Stimulated activated CD8-positive, alpha-beta memory T cell treated with anti-CD3 and anti-CD28 coated beads, Interleukin-4, amount 100 ng/mL, for 1 hour (primary cell): ENCODE measurements at places on chromosomes 3 and 15.

GRCh38 chr3:178536211-178537079, at the start of gene KCNMB2:
Gene KCNMB2, plus strand, starts transcription at chr3:178536436.
- DNase-seq: no peak

DNA sequence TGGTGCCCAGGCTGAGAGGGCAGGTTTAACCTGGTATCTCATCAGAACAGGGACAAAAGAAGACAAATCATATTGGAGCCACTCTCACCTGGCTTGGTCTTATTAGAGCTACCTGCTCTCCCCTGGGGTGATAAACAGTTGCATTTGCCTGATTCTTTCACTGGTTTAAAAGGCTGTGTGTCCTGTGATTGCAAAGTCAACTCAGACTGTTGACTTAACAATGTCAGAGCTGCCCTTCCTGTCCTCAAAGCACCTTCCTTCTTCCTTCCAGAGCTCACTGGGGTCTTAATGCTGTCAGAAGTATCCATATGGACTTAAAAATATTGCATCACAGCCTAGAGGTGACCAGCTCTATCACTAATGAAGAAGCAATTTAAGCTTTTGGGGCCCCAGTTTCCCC, 50.5 kb upstream of the MINAR1 start:
- DNase-seq: no peak

- DNase-seq: no peak
Measured at GRCh38 chr3:165439765-165440164, 243.6 kb upstream of the SLITRK3 start.

- no peak for DNase-seq
Measured at GRCh38 chr15:37102305-37103162, 2.2 kb upstream of the MEIS2 start.

DNA sequence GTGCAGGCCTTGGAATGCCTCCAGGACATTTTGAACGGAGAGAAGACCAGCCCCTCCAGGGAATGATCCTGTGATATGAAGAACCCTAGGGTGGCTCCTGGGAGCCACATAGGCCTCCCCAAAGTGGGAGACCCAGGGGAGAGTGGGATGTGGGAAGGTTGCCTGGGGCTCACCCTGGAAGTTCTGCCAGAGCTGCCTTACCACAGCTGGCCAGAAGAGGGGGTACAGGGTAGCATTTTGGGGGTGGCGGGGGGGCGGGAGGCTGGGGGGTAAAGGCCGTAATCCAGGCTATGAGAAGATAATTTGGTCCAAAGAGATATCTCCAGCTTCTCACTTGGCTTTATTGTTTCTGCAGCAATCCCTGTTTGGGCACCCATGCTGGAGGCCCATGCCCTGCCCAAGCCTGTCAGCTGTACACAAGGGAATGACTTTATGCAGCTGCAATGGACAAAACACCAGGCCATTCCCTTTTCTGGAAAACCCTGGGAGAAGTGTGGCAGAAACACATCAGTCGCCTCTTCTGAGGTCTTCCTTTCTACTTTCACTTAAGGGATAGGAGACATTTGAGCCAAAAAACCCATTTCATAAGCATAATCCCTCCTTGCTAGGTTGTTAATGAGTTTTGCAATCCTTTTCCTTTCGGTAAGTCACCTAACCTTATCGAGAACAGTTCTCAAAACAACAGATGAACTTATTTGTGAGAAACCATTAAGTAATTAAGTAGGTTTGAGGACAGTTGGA, 11.0 kb upstream of the MUSTN1 start:
- no peak for DNase-seq

GRCh38 chr15:59545573-59545972, 66.0 kb upstream of the GCNT3 start:
- no peak for DNase-seq

GRCh38 chr15:50278496-50278895, 13.0 kb upstream of the HDC start:
- no peak for DNase-seq

DNA sequence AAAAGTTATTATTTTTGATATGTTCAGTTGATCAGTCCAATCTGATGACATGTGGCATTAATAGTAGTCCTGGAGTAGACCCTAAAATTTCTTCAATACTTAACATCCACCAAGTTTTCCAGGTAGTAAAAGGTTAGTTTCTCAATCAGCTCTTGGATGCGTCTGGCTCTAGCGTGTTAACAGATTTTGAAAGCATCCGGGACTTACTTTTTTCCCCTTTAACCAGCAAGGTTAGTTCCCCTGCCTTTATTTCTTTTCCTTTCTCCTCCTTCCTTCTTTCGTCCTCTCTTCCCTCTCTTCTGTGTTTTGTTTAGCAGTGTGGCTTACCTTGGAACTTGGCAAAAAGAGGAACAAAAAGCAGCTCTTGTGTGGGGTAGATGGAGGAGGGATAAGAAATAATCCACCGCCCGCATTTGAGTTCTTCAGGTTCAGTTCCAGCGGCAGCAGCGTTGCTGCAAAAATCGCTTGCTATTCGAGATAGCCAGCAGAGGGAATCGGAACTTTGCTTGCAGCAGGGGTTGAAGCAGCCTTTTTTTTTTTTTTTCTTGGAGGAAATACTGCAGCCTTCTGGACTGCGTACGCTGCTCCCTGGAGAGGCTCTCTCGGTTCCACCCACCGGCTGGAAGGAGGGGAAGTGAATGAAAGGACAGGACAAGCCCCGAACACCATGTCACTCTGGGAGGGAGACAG, at the start of gene RBMS3:
Gene RBMS3 (plus strand): TSS at position 668 of the 690 bp plus-strand sequence.
- no peak for DNase-seq

DNA sequence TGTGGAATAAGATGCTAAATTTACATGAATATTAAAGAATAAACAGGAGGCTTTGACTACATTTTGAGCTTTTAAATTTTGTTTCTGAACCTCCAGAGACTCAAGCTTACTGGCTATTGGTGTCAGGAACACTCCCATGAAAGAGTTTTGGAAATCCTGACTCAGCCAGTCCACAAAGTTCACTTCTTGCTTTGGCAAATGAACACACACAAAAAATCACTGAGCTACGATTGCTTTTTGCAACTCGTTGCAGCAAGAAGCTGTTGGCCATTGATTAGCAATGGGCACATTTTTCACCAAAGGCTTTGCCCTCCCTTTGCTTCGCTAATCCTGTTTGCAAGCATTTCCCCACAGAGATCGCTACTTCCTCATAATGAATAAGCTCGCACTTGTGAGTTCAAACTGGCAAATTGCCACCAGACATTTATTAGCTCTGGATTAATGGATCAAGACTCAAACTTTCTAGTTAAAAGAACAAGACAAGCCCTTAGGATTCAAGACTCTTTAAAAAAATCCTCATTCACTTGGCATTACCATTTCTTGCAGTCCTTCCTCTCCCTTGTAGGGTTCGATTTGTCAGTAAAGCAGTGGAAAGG, 343.2 kb upstream of the ONECUT1 start:
- DNase-seq: no peak

DNA sequence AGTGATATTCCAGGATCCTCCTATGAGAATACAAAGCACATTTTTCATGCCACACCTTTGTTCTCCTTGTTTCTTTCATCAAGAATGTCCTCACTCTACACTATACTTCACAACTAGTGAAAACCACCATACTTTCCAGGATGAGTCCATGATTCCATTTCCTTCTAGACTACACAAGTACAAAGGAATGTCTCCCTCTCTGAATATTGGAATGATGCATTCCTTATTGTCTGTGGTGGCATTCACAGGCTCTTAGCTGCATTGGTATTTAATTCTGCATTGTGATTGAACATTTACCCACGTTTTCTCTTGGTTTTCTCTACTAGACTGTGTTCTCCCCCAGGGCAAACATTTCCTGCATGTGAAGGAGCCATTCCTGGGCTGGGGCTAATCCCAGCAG, 217.5 kb downstream of the RAP2B start:
- DNase-seq: no peak

DNA sequence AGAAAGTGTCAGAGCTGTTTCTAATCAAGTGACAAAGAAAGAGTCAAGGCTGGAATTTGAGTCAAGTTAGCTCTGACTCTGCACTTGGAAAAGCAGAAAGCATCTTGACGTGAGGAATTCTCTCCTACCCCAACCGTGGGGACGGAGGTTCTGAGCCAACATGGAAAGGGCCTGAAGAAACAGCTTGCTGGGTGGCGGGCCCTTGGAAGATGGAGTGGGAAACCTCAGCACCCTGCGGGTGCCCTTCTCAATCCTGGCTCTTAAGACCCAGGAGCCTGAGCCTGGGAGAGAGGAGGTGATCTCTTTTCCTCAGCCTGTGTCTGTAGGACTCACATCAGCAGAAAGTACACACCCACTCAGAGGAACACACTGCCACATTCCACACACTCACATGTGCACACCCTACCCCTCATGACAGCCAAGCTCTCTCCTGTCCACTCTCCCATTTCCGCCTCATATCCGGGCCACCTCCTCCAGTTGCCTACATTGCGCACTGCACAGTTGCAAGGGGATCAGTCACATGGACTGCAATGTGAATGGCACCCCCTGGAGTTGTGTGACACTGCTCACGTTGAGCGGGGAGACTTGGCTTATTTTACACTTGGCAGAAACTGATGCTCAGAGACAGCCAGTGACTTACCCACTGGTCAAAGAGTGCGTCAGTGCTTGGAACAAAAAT, 101.5 kb upstream of the SLC6A6 start:
- DNase-seq: no peak

GRCh38 chr15:41169781-41170180, 53.7 kb upstream of the INO80 start:
- DNase-seq: no peak

DNA sequence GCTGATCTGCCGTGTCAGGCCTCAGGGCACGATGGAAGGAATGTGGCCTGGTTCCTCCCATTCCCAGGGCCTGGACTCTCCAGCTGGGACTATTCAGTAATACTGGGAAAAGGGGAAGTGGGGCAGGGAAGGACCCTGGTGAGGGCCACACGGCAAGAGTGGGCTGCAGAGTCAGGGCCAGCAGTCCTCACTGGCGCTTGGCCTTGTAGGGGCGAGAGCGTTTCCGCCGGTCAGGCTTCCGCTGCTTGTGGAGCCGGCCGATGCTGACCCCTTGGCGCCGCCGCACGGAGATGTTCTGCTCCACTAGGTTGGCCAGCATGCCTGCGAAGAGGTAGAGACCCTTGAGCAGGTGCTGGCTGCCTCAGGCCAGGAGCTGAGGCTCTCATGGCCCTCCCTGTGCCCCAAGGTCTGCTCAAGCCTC, 42.8 kb downstream of the SEMA3G start:
- DNase-seq: no peak

DNA sequence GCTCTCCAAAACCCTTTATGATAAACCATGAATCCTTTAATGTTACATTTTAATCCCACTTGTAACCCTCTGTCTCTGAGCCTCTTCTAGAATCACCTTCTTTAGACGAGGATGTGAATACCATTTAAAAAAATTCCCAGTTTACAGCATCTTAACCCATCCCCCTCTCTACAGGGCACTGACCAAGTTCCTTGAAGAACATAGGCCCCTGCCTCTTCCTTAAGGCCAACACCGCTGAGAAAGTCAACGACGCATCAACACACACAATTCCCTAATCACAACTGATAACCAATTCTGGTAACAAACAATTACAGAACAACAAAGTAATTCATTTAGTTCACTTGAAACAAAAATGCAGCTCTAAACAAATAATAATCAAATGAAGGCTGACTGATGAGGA, 130.3 kb downstream of the DLG1 start:
- DNase-seq: no peak
